ENCODE measurements at places on chromosomes 12 and 14.

DNA sequence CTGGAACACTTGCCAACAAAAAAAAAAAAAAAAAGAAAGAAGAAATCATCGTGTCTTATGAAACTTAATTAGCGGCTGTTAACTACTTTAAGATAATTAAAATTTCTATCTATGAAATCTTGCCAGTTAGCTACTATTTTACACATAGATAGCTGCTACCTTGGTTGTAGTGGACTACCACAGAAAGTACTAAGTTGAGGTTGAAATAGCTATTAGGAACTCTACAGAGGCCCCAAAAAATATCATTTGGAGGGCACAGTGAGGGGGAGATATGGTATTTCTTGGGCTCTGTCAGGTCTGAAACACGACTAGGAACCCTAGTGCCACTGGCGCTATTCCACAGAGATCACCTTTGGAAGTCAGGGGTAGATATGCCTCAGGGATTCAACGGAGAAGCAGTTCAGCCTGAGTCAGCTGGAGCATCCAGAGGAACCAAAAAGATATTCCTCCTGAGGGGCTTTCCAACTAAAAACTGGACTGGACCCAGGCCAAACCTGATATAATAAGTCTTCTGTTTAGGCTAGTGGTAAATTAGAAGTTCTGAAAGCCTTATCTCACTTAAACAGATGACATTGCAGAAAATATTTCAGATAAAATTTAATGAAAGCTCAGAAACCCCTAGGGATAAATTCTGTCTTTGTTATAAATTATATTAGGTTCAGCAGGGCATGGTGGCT lies 126.1 kb downstream of the EPS8 start:
- no peak for DNase-seq

DNA sequence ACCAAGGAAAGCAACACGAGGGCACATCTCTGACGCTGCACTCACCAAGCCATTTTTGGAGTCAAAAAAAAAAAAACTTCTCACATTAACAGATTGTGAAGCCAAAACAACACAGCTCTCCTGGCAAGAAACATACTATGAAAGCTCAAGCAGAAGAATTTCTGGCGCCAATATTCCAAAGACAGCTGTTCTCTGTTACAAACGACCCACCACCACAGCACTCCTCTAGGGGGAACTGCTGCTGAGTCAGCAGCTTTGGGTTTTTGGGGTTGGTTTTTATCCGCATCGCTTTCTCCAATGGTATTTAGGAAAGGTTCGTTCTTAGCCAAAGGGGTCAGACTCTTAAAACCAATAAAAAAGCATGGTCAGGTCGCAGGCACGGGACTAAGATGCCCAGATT lies 379.4 kb downstream of the RPS29 start:
- DNase-seq, result no peak

DNA sequence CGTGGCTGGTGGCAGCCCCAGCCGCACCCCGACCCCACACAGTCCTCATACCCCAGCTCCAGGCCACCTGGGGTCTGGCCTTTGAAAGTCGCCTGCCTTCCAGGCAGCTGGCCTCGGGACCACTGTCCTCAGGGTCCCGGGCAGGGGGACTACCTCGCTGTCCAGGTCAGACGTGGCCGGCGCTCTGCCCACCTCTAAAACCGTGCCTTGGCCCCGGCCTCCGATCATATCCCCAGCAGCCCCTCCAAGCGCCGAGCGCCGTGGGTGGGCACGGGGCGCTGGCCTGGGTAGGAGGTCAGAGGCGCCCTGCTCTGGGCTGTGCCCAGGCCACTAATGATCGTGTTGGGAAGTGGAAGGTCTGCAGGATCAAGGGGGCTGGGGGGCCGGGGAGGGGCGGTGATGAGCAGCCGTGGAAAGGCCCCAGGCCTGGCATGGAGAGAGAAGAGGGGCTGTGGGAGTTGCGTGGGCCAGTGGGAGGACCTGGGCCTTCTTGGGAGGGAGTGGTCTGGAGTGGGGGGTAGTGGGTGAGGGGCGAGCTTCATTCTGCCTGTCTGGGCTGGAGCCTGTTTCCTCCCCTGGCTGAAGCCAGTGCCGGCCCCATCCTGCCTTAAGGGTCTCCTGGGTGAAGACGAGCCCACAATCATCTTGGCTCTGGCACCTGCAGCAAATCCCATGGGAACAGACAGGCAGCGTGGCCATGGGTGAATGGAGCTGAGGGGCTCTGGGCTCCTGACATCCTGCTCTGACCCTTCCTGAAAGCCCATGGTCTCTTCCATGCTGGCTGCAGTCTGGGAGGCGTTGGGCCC lies 4.9 kb downstream of the TMEM121 start:
- DNase-seq, result no peak

DNA sequence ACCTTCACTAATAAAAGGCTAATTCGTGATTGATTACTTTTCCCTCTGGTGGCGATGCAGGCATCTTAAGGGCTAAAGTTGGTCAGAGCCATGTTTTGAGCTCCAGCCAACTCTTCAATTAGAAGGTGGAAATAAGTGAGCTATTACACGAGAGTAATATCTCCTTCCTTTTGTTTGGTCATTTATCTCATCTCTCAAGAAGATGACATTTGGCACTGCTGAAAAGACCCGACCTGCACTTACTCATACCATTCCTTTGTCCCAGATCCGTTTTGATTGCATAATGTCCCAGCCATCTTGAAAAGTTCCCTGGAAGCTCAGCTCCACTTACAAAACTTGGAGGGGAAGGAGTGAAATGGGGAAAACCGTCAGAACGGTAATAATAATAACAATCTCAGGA lies 316.2 kb downstream of the VRK1 start:
- no peak for DNase-seq

- DNase-seq, result no peak
These were observed 4.0 kb upstream of the ARF3 start for GRCh38 chr12:48961331-48961730.

DNA sequence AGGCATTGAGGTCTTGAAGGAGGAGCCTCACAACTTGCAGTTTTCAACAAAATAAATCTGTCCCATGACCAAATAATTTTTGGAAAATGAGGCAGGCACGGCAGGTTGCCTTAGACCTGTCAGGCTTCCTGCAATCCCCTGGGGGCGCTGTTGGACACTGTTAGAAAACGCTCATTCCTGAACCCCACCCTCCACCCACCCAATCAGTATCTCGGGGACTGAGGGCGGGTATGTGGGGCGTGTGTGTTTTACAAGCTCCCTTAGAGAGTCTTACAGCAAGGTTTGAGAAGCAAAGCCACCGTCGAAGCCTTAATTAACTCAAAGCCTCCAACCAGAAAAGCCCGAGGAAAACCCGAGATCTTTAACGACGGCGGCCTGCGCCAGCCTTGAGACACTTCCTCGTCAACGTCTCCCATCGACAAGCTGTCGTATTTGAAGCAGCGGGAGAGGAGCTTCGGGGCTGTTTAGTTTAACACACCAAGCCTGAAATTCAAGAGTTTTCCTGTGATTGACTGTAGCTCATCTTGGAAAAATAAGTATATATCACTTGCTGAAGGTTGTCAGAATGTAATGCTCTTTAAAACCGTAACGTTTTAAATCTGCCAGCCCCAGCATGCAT lies 123.0 kb downstream of the GLT1D1 start:
- no peak for DNase-seq

GRCh38 chr12:109656743-109657142 lies 56.9 kb upstream of the FAM222A start:
- DNase-seq, result no peak

GRCh38 chr12:76409074-76409473 lies 60.9 kb upstream of the BBS10 start:
- no peak for DNase-seq

GRCh38 chr12:32535288-32535999 lies 136.1 kb downstream of the FGD4 start:
- DNase-seq, result no peak

DNA sequence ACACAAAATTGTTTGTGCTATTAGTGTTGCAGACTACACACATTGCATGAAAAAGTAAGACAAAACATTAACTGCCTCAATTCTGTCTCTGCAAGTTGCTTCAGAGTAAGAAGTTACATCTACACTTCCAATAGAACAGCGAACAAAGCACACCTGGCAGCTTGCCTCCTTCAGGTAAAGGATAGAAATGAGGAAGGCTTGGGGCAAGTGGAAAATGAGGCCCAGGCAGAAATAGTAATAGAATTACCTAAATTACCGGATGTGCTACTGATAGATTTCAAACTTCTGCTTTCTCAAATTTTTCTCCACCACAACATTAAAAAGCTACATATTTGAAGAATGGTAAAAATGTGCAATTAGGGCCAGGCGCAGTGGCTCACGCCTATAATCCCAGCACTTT lies 37.7 kb downstream of the CCDC175 start:
- no peak for DNase-seq
